ENCODE measurements at places on chromosomes 7 and 10.

- DNase-seq = no peak
Observed at GRCh38 chr10:74096777-74097176, 53.9 kb downstream of the AP3M1 start.

DNA sequence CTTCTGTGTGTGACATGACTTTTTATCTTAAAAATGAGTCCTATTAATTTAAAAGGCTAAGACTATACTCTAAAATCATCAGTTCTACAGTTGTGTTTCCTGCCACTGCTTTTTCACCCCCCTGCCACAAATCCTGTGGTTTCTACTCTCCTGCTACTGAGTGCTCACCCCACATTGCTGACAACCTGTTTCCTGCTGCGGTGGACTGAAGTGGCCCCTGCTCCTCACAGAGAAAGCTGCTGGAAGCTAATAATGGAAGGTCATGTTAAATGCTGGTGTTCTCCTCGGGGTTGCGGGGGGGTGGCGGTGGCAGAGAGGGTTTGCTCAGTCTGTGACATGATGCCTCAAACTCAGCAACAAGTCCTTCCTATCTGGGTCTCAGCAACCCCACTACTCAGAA lies 113.2 kb upstream of the INHBA start:
- DNase-seq = no peak

- DNase-seq = no peak
Observed at GRCh38 chr7:105583061-105583460, 1.8 kb upstream of the EFCAB10 start.

- DNase-seq = no peak
Observed at GRCh38 chr10:2874963-2875362, 192.4 kb upstream of the PFKP start.

GRCh38 chr10:49010295-49010694 lies 70.7 kb upstream of the LRRC18 start:
- DNase-seq = no peak

- DNase-seq = no peak
Observed at GRCh38 chr10:74320717-74321116, 169.7 kb downstream of the ADK start.

GRCh38 chr7:148515728-148516695 lies 74.6 kb upstream of the C7orf33 start:
- no peak for DNase-seq

DNA sequence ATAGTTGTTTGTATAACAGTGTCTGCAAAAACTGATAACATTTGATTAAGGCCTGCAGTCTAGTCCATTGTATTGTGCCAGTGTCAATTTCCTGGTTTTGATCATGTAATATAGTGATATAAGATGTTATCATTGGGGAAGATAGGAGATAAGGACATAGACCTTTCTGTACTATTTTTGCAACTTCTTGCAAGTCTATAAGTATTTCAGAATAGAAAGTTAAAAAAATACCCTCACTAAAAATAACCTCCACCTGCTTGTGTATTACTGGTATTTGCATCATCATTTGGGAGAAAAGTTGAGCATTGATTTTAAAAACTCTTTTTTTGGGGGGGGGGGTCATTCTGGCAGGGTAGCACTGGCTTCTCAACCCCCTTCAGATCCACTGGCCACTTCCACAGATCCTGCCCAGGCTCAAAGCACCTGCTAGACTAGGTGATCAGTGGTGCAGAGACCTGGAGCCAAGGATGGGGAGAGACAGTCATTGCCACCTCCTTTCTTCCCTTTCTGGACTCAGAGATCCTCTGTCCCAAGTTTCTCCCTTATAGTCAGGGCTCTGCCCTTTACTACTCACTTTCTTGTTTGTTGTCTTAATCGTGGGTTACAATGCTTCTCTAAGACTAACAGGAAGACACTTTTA lies 103.0 kb downstream of the RBM20 start:
- DNase-seq = no peak

- no peak for DNase-seq
Observed at GRCh38 chr7:150949564-150949963, 28.6 kb downstream of the KCNH2 start.
